CD4-positive, alpha-beta T cell treated with Interleukin-6 for 4 hours (primary cell): ENCODE measurements at places on chromosomes 13 and 19.

- DNase-seq, result peak; percentile 71
Observed at GRCh38 chr19:35549174-35549788, 3.9 kb downstream of the TMEM147 start.

DNA sequence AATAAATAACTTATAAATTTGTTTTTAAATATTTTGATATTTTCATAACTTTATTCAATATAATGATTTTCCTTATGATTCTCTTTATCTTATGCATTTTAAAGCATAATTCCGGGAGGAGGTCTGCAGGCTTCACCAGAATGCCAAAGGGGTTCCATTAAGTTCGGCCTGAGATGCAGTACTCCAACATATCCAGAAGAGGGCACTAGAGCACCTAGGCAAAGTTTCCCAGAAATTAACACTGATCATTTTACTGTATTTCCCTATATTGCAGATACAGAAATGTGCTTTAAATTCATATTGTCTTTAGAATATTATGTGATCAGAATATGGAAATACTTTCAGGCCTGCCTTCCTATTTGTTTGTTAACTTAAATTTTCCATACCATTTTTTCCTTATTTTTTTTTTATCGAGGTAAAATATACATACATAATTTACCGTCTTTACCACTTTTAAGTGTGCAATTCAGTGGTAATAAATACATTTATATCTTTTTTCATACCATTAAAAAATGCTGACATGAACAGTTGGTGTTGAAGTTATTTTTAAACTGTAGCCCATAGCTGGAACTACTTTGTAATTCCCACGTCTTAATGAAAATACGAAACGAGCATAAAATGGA lies 58.9 kb upstream of the TM9SF2 start:
- peak; percentile 65 for DNase-seq

DNA sequence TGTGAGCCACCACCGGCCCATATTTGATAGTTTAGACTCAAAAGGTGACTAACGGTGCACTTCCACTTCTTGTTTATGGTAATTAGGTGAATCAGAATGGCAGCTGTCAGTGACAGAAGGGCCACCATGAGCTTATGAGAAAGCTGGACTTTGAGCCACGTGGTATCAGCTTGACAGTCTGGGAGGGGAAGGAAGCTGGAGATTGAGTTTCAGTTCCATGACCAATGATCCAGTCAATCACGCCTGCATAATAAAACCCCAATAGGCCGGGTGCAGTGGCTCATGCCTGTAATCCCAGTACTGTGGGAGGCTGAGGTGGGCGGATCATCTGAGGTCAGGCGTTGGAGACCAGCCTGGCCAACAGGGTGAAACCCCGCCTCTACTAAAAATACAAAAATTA lies 8.2 kb downstream of the EID2B start:
- no peak for DNase-seq

DNA sequence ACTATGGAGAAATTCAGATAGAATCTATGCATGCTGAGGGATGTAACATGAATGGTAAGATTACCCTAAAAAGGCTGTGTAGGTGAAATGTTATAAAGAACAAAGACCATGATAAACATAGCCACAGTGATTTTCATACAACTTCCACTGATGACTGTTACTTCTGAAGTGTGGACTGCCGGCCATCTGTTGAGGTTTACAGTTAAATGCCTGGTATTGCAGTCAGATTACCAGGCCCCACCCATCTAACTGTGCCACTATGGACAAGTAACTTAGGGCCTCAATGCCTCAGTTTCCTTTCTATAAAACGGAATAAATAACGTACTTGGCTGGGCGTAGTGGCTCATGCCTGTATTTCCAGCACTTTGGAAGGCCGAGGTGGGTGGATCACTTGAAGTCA lies 395.6 kb downstream of the KLF12 start:
- no peak for DNase-seq

GRCh38 chr19:18943465-18943864 lies 2.4 kb upstream of the HOMER3 start:
- DNase-seq, result no peak

GRCh38 chr19:1492474-1493006 lies 1.6 kb downstream of the REEP6 start:
- DNase-seq, result no peak
